ENCODE measurements at places on chromosomes 7 and 10. TPM values are rescaled to one million over a fixed set of nuclear protein-coding genes. Genes with fewer than 3 reads are reported as not detected.

The PKD1L1 gene
- 2.5 TPM for total RNA-seq

The SPDYE5 gene
- not detected for total RNA-seq

The GTF2IRD1 gene
- total RNA-seq = 13.2 TPM

The DIP2C gene
- total RNA-seq = 28.8 TPM

The TUBAL3 gene
- 0.40 TPM for total RNA-seq

The MEIG1 gene
- total RNA-seq = 0.54 TPM

The AGR2 gene
- not detected for total RNA-seq

The VAX1 gene
- not detected for total RNA-seq

The WEE2 gene
- not detected for total RNA-seq

The LRIT1 gene
- not detected for total RNA-seq

The ZEB1 gene
- 149 TPM for total RNA-seq

The GATA3 gene
- 1.2 TPM for total RNA-seq

The ERVW-1 gene
- not detected for total RNA-seq

The PDCD4 gene
- 42.0 TPM for total RNA-seq

The ADCY1 gene
- total RNA-seq = 2.9 TPM

The OR2AE1 gene
- total RNA-seq = not detected

The KCND2 gene
- 0.22 TPM for total RNA-seq

The SLC26A3 gene
- not detected for total RNA-seq

The C10orf53 gene
- not detected for total RNA-seq

The CUZD1 gene
- 0.35 TPM for total RNA-seq

The GNAI1 gene
- total RNA-seq = 11.3 TPM

The IFIT1 gene
- 9.8 TPM for total RNA-seq

The CRYGN gene
- total RNA-seq = not detected

The C7orf57 gene
- not detected for total RNA-seq

The LRRD1 gene
- total RNA-seq = 0.43 TPM

The RAB19 gene
- total RNA-seq = not detected

The ANAPC16 gene
- total RNA-seq = 171 TPM

The ARHGEF35 gene
- total RNA-seq = 0.57 TPM

The RET gene
- 0.94 TPM for total RNA-seq

The SORCS1 gene
- total RNA-seq = 0.43 TPM

The GIMAP7 gene
- 13.0 TPM for total RNA-seq

The CDNF gene
- total RNA-seq = 2.3 TPM

The CALCR gene
- not detected for total RNA-seq

The CYP2E1 gene
- 2.2 TPM for total RNA-seq

The PLAU gene
- total RNA-seq = 15.3 TPM

The TMEM178B gene
- 15.2 TPM for total RNA-seq

The OR9A2 gene
- not detected for total RNA-seq

The OR2A2 gene
- total RNA-seq = not detected

The MUC12 gene
- 0.19 TPM for total RNA-seq
